ENCODE measurements at places on chromosomes 5 and 9.

DNA sequence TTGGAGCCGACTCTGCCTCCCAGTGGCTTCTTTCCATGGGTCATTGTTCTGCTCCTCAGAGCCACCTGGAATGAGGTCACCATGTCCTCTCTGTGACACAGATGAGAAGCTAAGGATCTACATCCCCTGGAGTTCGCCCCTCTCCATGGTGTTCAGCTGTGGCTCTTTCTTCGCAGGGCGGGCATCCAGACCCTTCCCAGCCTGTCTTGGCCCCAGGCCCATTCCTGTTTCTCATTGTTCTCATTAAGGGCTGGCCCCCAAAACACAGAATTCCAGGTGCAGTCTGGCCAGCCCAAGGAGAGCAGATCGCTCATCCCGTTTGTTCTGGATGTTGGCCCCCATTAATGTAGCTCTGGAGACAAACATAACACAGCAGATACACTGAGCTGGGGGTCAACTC is 66.4 kb upstream of the COL15A1 start:
- DNase-seq, result no peak

DNA sequence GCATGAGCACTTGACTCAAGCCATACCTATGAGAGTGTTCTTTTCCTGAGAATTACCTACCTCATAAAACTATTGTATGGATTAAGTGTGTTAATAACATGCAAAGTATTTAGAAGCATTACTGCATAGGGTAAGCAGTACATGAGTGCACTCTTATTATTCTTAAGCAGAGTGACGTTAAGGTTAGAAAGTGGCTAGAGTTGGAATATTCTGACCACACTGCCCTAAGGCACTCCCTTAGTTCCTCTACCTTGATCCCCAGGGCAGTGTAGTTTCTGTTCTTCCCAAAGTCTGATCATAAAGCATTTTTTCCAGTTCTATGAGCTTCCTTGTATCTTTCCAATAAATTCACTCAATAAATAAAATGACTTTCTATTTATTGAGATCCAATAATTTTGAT is 189.2 kb downstream of the PCSK1 start:
- DNase-seq, result no peak

GRCh38 chr9:242461-243080 is 27.9 kb downstream of the DOCK8 start:
- DNase-seq, result no peak

DNA sequence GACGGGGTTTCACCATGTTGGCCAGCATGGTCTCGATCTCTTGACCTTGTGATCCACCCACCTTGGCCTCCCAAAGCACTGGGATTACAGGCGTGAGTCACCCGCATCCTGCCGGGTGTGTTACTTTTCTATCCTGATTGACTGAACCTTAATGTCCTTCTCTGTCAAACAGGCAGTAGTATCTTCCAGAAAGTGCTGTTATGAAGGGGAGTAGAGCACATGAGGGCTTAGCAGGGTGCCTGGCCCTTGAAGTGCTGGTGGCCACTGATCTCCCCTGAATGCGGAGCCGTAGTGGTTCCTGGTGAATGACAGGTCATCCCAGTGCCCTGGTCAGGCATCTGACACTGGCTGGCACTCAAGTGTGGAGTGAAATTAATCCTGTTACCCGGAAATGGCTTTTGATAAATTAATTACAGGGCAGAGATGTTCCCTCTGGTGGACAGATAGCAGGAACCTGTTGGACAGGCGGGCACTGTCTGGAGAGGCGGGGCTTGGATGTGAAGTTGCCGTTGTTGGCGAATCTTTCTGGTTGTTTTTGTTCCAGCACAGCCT is 28.4 kb downstream of the PRRC2B start:
- DNase-seq, result no peak

DNA sequence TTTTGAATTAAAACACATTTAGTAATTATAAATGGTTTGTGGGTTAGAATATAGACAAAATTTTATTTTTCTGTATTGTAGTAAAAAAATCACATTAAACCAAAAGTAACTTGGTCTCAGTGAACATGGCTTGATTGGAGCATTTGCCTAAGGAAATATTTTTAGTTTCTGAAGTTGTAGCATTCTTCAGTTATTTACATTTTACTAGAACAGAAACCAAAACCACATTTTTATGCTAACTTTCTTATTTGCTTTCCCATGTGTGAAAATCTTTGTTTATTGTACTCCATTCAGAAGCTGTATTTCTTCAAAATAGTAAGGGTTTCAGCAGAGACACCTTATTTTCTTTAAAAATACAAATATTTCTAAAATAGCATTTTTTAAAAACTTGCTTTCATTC is 129.9 kb downstream of the SGCD start:
- DNase-seq, result no peak

DNA sequence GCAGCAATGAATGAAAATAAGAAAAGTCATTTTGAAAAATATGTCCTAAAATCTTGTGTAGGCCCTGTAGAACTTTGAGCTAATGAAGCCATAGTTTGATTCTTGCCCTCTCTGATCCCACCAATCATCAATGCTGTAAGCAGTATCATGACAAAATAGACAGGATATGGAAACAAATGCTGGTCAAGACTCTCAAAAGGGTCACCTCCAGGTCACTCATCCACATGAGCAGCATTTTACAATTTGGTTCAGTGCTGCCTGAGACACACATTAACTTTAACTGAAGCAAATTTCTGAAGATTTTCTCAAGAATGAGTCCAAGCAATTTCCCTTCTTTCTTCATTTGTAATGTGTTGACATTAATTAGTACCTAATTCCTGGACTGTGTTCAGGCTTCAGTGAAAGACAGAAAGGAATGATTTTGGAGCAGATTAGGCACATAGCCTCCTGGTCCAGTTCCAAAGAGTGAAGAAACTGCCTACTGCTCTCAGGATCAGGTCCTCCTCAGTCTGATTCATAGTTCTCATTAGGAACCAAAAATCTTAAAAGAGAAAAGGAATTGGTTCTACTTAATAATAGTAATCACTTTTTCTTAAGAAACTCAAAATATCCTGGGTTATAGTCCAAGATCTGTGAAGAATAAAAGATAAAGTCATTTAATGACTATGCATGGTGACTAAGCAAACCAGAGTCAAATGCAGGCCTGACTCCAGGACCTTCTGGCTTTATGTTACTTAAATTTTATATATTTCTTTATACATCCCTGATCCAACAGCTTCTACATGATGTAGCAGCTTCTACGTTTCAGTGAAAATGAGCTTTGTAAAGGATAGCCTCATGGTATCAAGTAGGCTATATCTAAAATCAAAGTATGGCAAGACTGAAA is 192.1 kb upstream of the RGMB start:
- no peak for DNase-seq

GRCh38 chr9:97768746-97769145 is 71.6 kb upstream of the XPA start:
- no peak for DNase-seq

- DNase-seq, result no peak
These were observed 14.5 kb downstream of the APTX start for GRCh38 chr9:32986971-32987370.

DNA sequence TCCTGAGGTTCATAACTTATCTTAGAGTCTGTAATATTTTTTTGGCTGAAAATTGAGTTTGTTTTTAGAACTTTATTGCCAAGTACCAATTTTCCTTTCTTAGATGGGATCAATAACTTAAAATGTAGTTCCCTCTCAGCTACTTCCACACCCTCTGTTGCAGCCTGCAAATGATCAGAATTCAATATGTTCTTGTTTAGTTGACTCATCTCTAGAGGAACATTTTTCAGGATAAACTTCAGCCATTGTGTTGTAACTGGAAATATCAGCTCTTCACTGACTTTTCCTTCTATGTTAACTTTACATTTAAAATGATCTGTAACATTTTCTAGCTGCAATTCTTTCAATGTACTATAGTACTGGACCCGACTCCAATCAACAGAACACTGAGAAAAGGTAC is 115.7 kb downstream of the ESM1 start:
- DNase-seq, result no peak

DNA sequence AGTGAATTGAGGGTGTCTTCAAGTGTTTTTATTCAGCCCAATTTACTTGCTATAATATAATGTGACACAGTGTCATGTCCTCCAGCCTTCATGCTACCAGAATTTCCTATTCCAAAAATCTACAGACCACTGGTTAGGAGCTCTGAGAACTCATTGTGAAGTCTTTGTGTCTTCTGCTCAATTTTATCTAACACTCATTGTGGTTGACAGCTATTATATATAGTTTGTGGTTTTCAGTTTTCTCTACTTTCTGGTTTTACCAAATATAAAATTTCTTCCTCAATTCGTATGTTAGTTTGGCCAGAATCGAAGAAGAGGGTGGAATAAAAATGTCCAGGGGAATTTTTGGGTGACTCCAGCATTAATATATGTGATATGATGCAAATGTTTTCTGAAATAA is 509.3 kb upstream of the NUDT12 start:
- no peak for DNase-seq

DNA sequence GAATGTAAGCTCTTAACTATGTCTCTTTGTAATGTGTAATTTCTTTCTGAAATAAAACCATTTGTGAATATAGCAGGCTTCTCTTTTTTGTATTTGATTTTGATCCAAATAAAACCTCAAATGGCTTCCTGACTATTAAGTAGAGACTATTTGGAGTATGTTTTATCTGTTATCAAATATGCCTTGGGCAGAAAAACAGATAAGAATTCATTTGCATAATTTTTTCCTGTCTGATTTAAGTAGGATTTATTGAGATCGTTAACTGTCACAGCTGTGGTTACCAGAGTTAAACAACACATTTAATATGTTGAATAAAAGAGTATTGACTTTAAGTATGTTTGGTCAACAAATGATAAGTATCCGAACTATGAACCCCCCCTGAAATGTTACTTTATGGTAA is 104.9 kb downstream of the MELK start:
- DNase-seq, result no peak

GRCh38 chr5:26569241-26569928 is 469.0 kb downstream of the CDH9 start:
- no peak for DNase-seq
